ENCODE measurements at places on chromosomes 7 and 10. TPM values are rescaled to one million over a fixed set of nuclear protein-coding genes. Genes with fewer than 3 reads are reported as not detected.

The SORCS3 gene
- total RNA-seq, result not detected

The TNRC18 gene
- total RNA-seq, result 21.6 TPM

The TBX20 gene
- total RNA-seq, result not detected

The STOX1 gene
- total RNA-seq, result 0.22 TPM

The GPRIN2 gene
- total RNA-seq, result not detected

The GDF2 gene
- total RNA-seq, result not detected

The NXPH1 gene
- not detected for total RNA-seq

The ATP6V0A4 gene
- total RNA-seq, result under 0.01 TPM

The CALML5 gene
- total RNA-seq, result not detected

The SMKR1 gene
- total RNA-seq, result 0.22 TPM

The PRF1 gene
- not detected for total RNA-seq

The C10orf62 gene
- not detected for total RNA-seq

The RBP3 gene
- not detected for total RNA-seq

The IDI1 gene
- total RNA-seq, result 56.2 TPM

The HOXA13 gene
- not detected for total RNA-seq
